ENCODE measurements at places on chromosomes 1 and 21.

- peaks cover 38% of the 10 kb centered on the region for H3K4me1 ChIP-seq
- H3K27ac ChIP-seq: peak overlapping the region; percentile 60
- H3K36me3 ChIP-seq: no peaks in the 10 kb centered on the region
- H3K27me3 ChIP-seq: no peaks in the 10 kb centered on the region
These were observed 20.7 kb upstream of the ZNF326 start for GRCh38 chr1:89974256-89974655.

GRCh38 chr1:34278211-34278610 is 101.5 kb downstream of the C1orf94 start:
- H3K36me3 ChIP-seq: no peaks in the 10 kb centered on the region
- H3K27ac ChIP-seq: no peak overlapping the region
- no peak overlapping the region for H3K4me3 ChIP-seq
- H3K27me3 ChIP-seq: peaks cover 84% of the 10 kb centered on the region
- no peak for DNase-seq
- H3K4me1 ChIP-seq: no peaks in the 10 kb centered on the region

DNA sequence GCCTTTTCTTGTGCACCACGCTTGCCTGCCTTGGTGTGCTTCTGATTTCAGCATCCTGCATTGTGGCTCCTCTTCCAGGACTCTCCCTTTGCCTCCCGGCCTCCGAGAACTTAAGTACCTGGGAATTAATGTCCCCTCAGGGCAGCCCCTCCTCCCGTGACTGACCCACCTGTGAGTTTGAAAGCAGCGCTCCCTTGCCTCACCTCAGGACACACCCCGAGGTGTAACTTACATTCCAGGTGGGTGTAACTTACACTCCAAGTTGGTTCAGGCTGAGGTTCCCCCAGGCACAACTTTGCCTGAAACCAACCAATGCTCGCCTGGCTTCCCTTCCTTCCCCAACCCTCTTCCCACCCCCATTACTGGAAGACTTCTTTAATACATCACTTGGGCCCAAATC is 161.4 kb downstream of the KAZN start:
- DNase-seq: no peak
- H3K27ac ChIP-seq: no peak overlapping the region
- no peak overlapping the region for H3K4me3 ChIP-seq

DNA sequence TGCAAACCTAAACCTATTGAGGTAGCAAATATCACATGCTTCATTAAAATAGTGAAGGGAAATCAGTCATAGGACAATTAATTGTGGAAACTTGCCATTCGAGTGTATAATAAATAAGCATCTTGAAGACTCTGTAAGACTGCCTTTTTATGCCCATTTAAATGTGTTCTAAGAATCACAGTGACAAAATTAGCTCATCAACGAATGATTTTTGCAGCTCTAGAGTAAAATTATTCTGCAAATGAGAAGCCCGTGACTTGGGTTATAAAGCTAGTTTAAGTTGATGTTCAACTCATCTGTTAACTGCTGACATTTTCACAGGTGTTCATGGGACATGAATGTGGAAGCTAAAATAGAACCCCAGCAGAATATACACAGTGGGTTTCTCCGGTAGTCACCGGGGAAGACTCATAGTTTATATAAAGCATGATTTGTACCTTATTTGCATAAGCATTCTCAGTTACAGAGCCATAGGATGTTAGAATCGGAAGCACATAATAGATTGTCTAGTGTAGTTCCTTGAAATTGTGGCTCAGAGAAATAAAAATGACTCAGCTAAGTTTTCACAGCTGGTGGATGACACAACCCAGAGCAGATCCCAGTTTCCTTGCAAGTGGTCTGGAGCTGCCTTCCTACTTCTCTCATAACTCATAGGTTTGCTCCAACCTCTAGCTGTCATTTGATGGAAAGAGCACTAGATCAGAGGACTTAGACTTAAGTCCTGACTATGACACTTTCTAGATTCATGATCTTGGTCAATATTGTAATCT is 107.3 kb downstream of the UCHL5 start:
- H3K27ac ChIP-seq: 0 out of 2 replicates have a peak overlapping the region, but pooled peaks have one; percentile 10
- no peaks in the 10 kb centered on the region for H3K27me3 ChIP-seq
- peaks cover 11% of the 10 kb centered on the region for H3K4me1 ChIP-seq
- peak; percentile 85 for DNase-seq
- no peak overlapping the region for H3K4me3 ChIP-seq
- H3K36me3 ChIP-seq: no peaks in the 10 kb centered on the region

- H3K4me3 ChIP-seq: peak overlapping the region; percentile 43
- H3K27ac ChIP-seq: peak overlapping the region; percentile 83
- H3K36me3 ChIP-seq: 0 out of 2 replicates have a peak, but pooled peaks cover 3% of the 10 kb centered on the region
- DNase-seq: peak; percentile 83
- H3K27me3 ChIP-seq: no peaks in the 10 kb centered on the region
These were observed 54.3 kb downstream of the ADARB1 start for GRCh38 chr21:45128613-45129188.

GRCh38 chr1:11740258-11741192 is 4.6 kb downstream of the AGTRAP start:
- no peaks in the 10 kb centered on the region for H3K36me3 ChIP-seq
- no peak overlapping the region for H3K4me3 ChIP-seq
- no peak for DNase-seq
- no peaks in the 10 kb centered on the region for H3K27me3 ChIP-seq

DNA sequence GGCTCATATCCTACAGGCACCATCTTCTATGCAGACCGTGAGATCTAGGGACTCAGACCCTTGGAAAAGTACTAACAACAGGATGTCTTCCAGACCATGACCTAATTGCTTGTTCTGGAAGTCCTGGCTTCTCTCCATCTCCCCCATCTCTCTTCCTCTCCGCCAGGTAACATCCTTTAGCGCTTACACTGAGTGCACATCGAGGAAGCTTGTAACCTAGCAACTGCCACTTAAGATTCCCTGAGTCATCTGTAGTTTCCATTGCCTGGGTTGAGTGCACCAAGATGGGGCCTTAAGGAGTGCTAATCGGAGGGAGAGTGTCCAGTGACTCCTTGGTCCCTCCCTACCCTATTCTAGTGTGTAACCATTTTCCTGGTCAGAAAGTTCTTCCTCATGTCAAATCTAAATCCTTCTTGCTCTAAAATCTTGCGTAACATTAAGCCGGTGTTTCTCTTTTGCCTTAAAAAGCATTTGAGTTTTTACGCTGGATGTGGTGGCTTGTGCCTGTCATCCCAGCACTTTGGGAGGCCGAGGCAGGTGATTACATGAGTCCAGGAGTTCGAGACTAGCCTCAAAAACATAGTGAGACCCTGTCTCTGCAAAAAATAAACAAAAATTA is 9.7 kb downstream of the KLHDC8A start:
- H3K4me1 ChIP-seq: no peaks in the 10 kb centered on the region
- DNase-seq: peak; percentile 26
- no peak overlapping the region for H3K27ac ChIP-seq
- H3K4me3 ChIP-seq: no peak overlapping the region

GRCh38 chr1:231814021-231814420 is 187.4 kb downstream of the DISC1 start:
- H3K36me3 ChIP-seq: no peaks in the 10 kb centered on the region
- H3K27me3 ChIP-seq: no peaks in the 10 kb centered on the region
- no peak for DNase-seq
- no peak overlapping the region for H3K27ac ChIP-seq

GRCh38 chr1:89081005-89081404 is 16.0 kb upstream of the GBP1 start:
- no peaks in the 10 kb centered on the region for H3K4me1 ChIP-seq
- no peak for DNase-seq
- H3K36me3 ChIP-seq: no peaks in the 10 kb centered on the region
- no peak overlapping the region for H3K4me3 ChIP-seq

- no peaks in the 10 kb centered on the region for H3K4me1 ChIP-seq
- H3K27ac ChIP-seq: no peak overlapping the region
- peak; percentile 42 for DNase-seq
- no peaks in the 10 kb centered on the region for H3K27me3 ChIP-seq
- H3K4me3 ChIP-seq: no peak overlapping the region
These were observed 125.7 kb upstream of the L1TD1 start for GRCh38 chr1:62068978-62069377.

GRCh38 chr1:24888971-24889676 is 41.0 kb downstream of the RUNX3 start:
- peak; percentile 91 for DNase-seq
- H3K4me1 ChIP-seq: peaks cover 6% of the 10 kb centered on the region
- no peaks in the 10 kb centered on the region for H3K27me3 ChIP-seq

GRCh38 chr1:243264717-243265116 is 8.9 kb downstream of the SDCCAG8 start:
- H3K4me3 ChIP-seq: 0 out of 2 replicates have a peak overlapping the region, but pooled peaks have one; percentile 14
- peaks cover 61% of the 10 kb centered on the region for H3K4me1 ChIP-seq
- H3K27me3 ChIP-seq: no peaks in the 10 kb centered on the region
- peak; percentile 81 for DNase-seq
- H3K36me3 ChIP-seq: no peaks in the 10 kb centered on the region

- peak; percentile 34 for DNase-seq
- H3K27ac ChIP-seq: peak overlapping the region; percentile 24
- H3K4me3 ChIP-seq: peak overlapping the region; percentile 91
- H3K27me3 ChIP-seq: no peaks in the 10 kb centered on the region
- peaks cover 33% of the 10 kb centered on the region for H3K36me3 ChIP-seq
These were observed 1.1 kb downstream of the TXNIP start for GRCh38 chr1:145995148-145995881.
